ENCODE measurements at places on chromosomes 3 and 15. TPM values are rescaled to one million over a fixed set of nuclear protein-coding genes. Genes with fewer than 3 reads are reported as not detected.

- DNase-seq: peak; percentile 37
Observed at GRCh38 chr15:70259028-70259424, 161.3 kb upstream of the TLE3 start.

The GPR62 gene
- not detected for total RNA-seq

GRCh38 chr3:72381584-72381983 is 466.7 kb downstream of the SHQ1 start:
- DNase-seq: no peak

DNA sequence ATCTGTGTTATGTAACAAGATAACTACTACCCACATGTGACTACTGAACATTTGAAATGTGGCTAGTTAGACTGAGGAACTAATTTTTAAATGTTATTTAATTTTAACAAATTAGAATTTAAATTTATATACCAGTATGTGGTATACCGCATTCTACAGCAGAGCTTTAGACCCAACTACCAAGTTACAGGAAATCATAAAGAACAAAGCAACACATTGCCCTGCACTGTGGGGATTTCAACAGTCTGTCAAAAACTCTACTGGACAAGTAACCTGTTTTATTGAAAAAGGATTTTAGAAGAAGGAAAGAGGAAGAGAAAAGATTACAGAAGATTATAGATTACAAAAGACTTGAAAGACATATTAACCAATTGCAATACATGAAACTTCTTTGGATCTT is 64.9 kb downstream of the DPH6 start:
- no peak for DNase-seq

DNA sequence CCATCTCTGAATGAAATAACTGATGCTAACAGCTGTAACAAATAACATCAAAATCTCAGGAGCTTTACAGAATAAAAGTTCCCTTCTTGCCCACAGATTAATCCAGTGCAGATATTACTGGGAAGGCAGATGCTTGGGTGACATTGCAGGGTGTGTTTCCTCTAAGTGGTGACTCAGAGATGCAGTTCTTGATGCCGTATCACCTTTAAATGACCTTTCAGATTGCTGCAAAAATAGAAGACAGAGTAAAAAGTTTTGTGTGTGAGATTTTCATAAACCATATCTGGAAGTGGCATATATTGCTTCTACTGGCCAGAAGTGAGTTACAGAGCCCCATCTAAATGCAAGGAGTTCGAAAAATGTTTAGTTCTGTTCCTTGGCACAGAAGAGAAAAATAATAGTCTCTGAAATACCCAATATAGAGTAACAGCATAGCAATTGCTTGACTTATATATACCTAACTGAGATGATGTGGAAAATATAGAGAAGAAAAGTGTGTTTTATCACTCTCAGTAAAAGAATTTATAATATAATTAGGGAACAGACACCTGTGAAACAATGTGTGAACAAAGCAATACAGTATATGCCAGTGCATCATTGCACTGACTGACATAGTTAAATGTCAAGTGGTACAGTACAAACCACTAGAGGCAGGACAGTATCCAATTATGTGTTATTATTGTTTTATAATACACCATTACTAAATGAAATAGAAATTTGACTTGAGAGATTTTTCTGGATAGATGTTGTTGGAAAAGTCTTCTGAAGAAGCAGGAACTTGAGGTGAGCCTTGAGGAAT is 430.7 kb upstream of the CBLB start:
- peak; percentile 13 for DNase-seq

GRCh38 chr15:91228890-91229289 is 128.8 kb downstream of the SV2B start:
- no peak for DNase-seq

The AHSG gene
- not detected for total RNA-seq

GRCh38 chr3:30754426-30754825 is 140.0 kb downstream of the GADL1 start:
- no peak for DNase-seq

The NR1I2 gene
- total RNA-seq: 0.11 TPM

The FEZF2 gene
- total RNA-seq: not detected

GRCh38 chr3:39295184-39295775 is 15.4 kb upstream of the CX3CR1 start:
- no peak for DNase-seq

The MINAR1 gene
- 0.55 TPM for total RNA-seq

The CACNA1D gene
- total RNA-seq: 7.7 TPM

The CNTN3 gene
- not detected for total RNA-seq

The VIPR1 gene
- total RNA-seq: 0.51 TPM

GRCh38 chr3:97823046-97824004 is 1.5 kb downstream of the CRYBG3 start:
- no peak for DNase-seq

- no peak for DNase-seq
Observed at GRCh38 chr3:136942803-136943202, 15.0 kb upstream of the IL20RB start.

DNA sequence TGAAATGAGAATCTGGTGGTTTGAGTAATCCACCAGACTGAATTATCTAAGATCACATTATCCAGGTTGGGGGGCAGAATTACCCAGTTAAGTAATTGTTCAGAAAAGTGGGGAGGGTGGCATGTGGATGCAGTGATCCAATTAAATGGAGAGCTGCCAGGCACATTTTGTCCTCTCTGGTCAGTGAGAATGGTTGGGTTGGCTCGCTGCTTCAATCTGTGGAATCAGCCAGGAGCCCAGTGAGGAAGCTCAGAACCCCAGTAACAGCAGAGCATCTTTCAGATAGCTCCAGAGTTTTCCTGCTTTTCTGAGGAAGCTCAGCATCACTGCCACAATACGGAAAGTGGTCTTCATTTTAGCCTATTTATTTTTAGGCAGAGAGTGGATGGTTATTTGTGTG is 6.4 kb upstream of the EXOG start:
- DNase-seq: no peak

- no peak for DNase-seq
Observed at GRCh38 chr15:99109555-99110021, 4.7 kb downstream of the SYNM start.

The PARP16 gene
- 11.0 TPM for total RNA-seq

The DALRD3 gene
- total RNA-seq: 30.5 TPM

GRCh38 chr3:81307221-81307620 is 454.2 kb downstream of the GBE1 start:
- DNase-seq: no peak

The RTP3 gene
- total RNA-seq: not detected

The GMNC gene
- not detected for total RNA-seq

DNA sequence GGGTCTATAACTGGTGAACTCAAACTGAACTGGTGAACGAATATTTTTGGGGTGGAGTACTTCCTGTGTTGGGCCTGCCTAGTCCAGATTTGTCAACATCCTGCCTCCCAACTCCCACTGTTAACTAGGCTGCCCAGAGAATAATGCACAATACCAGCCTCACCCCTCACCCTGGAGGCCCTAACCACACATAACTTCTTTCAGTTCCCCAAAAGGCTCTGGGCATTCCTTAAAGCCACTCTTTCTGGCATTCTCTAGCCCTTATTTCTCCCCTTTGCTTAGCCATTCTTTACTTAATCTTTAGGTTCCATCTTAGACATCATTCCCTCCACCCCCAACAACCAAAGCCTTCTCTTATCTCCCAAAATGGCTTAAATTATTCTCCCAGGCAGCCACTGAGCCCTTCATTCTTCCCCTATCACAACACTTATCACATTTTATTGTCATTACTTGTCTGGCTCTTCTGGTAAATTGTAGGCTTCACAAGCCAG is 9.1 kb upstream of the SEC11A start:
- no peak for DNase-seq

GRCh38 chr3:155948476-155948875 is 78.0 kb downstream of the GMPS start:
- DNase-seq: no peak

Data from activated T-helper 2 cell treated with anti-CD3 and anti-CD28 coated beads, Interferon-gamma antibody, Interleukin-2, Interleukin-4, amounts not matched to agents 10 μg/mL and 5 μg/mL and 100 μg/mL, durations not matched to agents 14 hours and 24 hours and 36 hours (primary cell).